C1 segment of cervical spinal cord (tissue), 14 donors: ENCODE measurements at places on chromosomes 6 and 20.

- DNase-seq = no peak
Observed at GRCh38 chr6:161462148-161462547, 188.3 kb upstream of the AGPAT4 start.

DNA sequence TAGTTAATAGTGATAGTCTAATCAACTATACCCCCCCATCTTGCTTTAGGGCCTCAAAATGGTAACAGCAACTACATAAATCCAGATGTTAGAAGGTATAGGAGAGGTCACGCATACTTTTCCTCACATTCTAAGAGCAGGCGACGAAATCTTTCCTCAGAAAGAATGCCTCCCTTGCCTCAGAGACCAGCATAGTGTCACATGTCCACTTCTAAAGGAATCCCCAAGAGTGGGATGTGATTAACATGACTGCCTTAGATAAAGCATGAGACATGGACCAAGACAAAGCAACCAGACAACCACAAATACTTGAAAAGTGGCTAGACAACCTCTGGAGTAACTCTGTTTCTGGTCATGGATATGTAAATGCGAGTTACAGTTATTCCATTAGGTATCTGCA lies 710.7 kb downstream of the EYS start:
- no peak for DNase-seq

GRCh38 chr6:135105710-135106109 lies 51.1 kb upstream of the HBS1L start:
- DNase-seq = no peak

- DNase-seq = no peak
Observed at GRCh38 chr6:136085370-136086115, 164.6 kb downstream of the MTFR2 start.

GRCh38 chr20:36364506-36364905 lies 58.4 kb downstream of the DLGAP4 start:
- DNase-seq = no peak

- no peak for DNase-seq
Observed at GRCh38 chr20:1813101-1813529, 82.1 kb upstream of the SIRPA start.

DNA sequence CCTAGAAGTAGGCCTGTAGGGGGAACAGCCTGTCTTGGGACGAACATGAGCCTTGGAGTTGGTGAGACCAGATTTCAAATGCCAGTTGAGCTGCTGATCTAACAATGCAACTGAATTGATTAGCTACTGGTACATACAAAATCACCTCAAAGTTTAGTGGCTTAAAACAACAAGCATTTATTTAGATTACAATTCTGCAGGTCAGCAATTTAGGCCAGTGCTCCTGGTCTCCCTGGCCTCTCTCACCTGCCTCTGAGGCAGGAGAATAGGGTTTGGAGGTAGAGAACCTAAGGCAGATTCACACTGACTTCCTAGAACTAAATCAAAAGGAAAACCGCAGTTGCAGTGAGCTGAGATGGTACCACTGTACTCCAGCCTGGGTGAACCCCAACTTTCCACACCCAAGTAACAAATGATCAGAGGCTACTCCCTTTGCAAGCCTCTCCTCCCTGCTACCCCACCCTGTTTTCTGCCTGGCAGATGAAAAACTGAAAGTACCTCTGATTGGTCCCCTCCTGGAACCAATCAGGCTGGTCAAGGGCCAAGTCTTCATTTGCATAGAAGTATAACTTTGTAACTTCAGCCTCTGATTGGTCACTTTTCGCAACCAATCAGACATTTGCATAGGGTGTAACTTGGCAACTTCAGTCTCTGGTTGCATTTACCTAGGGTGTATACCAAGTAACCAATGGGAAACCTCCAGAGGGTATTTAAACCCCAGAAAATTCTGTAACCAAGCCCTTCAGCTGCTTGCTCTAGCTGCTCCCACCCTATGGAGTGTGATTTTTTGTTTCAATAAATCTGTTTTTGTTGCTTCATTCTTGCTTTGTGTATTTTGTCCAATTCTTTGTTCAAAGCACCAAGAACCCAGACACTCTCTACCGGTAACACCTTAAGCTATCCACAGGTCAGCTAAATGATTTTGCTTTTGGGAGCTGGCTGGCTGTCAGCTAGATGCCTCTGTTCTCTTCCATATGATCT lies 8.1 kb upstream of the UBR2 start:
- DNase-seq = no peak

DNA sequence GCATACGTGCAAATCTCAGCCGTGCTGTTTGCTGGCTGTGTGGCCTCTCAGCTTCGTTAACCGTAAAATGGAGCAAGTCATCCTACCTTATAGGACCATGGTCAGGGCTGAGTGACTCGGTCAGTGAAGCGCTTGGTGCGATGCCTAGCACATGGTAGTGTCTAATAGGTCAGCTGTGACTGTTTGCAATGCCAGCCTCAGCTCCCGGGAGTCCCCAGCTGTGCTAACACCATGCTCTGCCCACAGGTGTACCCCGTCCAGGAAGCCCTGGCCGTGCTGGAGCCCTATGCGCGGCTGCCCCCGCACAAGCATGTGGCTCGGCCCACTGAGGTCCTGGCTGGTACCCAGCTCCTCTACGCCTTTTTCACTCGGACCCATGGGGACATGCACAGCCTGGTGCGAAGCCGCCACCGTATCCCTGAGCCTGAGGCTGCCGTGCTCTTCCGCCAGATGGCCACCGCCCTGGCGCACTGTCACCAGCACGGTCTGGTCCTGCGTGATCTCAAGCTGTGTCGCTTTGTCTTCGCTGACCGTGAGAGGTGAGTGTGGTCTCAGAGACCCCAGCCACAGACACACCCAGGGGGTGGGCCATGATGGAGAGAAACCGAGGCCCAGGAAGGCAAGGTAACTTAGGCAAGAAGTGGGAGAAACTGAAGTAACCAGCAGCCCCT lies 10.6 kb downstream of the TRIB3 start:
- DNase-seq = no peak

- no peak for DNase-seq
Observed at GRCh38 chr20:4060856-4061695, 45.7 kb upstream of the RNF24 start.

GRCh38 chr6:66628917-66629316 lies 921.9 kb upstream of the EYS start:
- no peak for DNase-seq

DNA sequence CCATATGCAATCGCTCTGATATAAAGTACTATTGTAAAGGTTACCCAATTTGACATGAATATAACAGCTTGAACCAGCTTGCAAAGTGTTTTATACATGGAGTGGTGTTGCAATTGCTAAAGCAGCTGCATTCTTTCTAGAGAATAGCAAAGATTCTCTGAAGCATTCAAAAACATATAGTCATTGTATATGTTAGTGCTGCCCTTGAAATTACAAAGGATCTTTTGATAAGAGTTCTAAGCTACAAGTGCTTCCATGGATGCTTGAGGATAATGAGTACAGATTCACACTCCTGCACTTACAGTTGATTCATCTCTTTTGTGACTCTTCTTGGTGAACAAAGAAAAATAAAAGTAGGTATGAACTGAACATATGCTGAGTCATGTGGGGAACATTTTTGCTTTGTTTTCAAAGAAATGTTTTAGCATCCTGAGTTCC lies 175.7 kb downstream of the ALDH8A1 start:
- DNase-seq = no peak

DNA sequence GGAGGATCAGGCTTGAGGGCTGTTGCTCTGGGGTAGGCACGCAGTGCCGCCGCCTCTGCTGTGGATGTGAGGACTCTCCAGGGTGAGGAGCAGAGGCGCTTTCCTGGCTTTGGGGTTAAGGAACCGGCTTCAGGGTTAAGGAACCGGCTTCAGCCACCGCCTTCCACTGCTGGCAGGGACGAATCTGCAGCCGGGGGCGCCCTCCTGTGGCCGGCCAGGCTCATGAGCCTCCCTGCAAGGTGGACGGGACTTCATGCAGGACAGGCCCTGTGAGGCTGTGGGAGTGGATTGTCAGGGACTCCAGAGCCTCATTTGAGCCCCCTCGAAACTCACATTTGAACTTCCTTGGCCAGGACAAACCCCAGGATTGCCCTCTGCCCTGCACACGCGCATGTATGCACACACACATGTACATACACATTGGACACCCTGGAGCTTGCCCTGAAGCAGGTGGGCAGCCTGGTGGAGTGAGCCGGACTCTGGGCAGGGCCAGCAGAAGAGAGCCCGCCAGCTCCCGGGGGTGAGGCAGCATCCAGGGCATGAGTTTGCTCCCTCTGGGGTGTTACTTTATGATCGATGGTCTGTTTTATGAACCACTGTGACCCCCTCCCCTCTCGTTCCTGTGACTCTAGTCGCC lies 146.9 kb downstream of the PHACTR3 start:
- DNase-seq = peak; percentile 45

GRCh38 chr6:24431045-24431451 lies 28.3 kb downstream of the MRS2 start:
- DNase-seq = no peak

DNA sequence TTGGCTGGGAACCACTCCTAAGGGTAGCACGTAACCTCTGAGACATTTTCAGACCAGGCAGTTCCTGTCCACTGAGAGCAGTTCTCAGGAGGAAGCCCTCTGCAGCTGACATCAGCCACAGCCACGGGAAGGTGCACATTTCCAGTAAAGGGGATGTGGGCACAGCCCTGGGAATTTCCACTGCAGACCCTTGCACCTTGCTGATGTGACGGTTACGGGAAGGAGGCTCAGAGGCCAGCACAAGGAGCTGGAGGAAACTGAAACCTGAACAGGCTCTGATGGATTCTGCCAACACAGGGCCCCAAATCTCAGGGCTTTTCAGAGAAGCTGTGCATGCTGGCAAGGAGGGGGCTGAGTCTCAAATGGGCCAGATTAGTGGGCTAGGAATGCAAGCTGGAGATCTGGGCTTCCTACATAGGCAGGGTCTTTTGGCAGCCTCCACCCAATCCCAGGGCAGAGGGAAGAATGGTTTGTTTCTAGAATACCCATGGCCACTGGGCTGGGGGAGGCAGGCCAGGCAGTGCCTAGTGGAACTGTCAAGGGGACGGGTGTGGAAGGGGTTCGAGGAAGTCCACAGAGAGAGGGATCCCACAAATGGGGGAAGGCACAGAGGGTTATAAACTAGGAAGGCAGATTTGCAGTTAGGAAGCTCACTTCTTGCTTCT lies 14.2 kb downstream of the EBF4 start:
- no peak for DNase-seq

GRCh38 chr20:46367967-46368901 lies 38.2 kb downstream of the ELMO2 start:
- no peak for DNase-seq

GRCh38 chr6:105193647-105194046 lies 13.8 kb upstream of the POPDC3 start:
- no peak for DNase-seq

GRCh38 chr6:105038259-105038658 lies 81.4 kb downstream of the LIN28B start:
- no peak for DNase-seq

GRCh38 chr6:125940247-125941041 lies 16.1 kb upstream of the HINT3 start:
- DNase-seq = no peak

DNA sequence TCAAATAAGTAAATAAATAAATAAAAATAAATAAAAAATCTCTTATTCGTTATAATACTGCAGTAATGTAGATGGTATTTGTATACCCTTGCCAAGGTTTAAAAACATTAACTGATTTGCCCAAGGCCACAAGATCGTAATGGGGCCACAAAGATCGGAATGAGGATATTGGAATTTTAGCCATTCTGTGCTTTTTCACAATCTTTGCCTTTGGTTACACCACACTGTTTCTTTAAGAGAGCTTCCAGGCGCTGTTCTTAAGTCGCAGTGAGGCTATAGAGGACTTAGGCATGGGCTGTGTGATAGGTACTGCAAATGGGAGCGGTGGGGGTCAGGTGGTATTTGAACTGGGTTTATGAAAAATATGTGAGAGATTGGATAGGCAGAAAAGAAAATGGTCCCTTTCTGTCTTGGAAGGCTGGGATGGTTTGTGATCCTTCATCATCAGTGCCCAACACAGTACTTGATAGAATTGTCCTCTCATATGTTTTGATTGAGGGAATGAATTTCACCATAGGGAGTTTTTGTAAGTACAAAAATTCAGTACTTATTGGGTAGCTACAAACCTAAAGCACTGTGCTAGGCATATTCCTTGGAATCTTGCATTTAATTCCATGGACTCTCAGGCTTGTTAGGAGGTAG lies 1.4 kb downstream of the NUS1 start:
- DNase-seq = no peak

GRCh38 chr20:37986873-37987601 lies 46.2 kb downstream of the TTI1 start:
- no peak for DNase-seq

GRCh38 chr6:72861059-72861458 lies 239.2 kb downstream of the KCNQ5 start:
- no peak for DNase-seq

DNA sequence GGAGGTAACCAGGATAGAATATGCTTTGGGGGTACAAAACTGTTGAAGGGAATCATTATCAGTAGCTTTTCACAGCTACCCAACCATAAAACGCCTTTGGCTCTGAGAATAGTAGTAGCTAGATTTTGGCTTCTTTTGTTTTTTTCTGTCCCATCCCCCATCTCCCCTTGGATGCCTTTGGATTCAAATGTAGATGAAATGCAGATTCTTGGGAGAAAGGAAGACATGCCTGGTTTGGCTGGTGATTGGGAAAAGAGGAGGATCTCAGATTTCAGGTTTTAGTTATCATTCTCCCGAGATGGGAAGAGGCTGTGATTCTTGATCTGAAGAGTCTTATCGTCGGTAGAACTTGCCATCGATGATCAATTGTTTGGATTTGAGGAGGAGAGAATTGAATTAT lies 3.5 kb upstream of the CDYL start:
- DNase-seq = no peak

DNA sequence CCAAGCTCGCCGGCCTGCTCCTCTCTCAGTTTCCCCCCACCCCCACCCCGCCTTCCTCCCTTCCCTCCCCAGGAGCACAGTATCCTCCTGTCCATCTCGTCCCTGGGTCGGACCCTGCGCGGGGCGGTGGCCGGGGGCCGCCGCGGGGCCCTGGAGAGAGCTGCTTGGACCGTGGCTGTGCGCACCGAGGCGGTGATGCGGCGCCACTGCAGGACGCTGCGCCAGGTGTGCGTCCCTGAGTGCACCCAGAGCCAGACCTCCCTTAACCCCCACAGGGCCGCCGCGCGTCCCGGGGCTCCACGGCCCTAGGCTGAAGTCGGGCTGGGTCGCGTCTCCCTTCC lies 2.2 kb downstream of the C20orf204 start:
- DNase-seq = no peak

DNA sequence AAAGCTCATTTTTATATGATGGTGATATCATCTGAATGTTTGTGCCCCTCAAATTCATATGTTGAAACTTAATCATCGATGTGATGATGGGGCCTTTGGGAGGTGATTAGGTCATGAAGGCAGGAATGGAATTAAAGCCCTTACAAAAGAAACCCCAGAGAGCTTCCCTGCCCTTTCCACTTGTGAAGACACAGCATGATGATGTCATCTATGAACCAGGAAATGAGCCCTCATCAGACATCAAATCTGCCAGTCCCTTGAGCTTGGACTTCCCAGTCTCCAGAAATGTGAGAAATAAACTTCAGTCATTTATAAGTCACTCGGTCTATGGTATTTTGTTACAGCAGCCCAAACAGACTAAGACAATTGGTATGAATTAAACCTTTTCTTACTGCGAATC lies 153.1 kb downstream of the MYB start:
- no peak for DNase-seq
